ENCODE measurements at places on chromosomes 7 and 10.
A peak's percentile ranks its signal among the peaks of the same experiment; 100 is the strongest.

DNA sequence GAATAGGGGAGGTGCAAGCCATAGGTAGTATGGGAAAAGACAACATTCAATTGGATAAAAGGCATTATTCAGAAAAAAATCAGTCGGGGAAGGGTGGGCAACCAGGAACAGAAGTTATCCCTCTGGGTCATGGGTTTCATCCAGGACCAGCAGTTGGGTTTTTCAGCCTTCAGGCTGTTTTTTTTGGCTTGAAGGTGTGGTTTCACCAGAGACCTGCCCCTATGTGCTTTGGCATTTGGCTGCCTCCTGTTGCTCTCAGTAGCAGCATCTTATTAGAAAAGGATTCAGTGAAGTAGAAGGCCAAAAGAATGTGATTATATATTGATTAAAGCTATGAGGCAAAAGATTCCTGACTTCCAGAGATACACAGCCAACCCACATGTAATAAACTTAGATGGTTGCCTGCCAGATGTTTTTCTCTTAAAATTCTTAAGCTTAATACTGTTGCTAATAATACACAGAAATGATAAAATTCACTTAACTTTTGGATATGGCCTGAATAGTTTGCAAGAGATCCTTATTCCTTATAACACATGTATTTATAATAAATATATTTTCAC lies 251.7 kb upstream of the CSTF2T start:
- DNase-seq: no peak

DNA sequence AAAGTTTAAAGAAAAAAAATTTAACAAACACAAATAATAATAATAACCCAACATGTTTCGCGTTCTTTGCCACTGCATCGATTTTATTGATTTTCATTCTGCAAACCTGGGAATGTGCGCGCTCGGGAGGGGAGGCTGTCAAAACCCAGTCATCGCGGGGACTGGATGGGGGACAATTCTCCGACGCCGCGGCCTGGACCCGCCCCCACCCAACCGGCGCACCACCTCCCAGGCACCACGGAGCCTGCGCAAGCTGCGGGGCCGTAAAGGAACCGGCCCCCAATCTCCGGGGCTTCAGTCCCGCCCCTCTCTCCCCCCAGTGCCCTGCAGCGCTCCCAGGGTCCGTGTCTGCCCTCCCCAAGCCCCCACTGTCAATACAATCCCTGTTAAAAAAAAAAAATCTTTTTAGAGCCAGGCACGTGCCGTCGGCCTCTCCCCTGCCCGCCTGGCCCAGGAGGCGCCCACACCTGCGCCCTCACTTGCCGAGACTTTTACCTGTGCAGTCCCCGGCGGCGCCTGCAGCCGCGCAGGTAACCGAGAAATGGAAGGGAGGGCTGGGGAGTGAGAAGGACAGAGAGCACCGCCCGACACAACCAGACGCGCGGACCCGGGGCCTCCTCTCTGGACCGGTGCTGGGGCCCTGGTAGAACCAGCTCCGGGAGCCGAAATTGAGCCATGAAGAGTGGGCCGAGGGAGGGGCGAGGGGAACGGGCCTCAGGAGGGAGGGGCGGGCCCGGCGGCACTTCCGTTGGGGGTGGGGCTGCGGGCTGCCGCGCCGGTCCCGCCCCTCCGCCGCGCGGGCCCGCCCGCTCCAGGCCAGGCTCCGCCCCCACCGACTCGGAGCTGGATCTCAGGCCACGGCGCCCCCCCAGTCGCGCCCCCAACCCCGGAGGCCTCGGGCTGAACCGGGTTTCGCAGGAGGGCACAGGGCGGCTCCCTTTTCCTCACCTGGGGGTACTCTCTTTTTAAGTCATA lies 7.6 kb upstream of the ZNF503 start:
- DNase-seq: peak; percentile 62

GRCh38 chr7:100861616-100861985 lies 5.6 kb upstream of the TRIP6 start:
- DNase-seq: no peak

DNA sequence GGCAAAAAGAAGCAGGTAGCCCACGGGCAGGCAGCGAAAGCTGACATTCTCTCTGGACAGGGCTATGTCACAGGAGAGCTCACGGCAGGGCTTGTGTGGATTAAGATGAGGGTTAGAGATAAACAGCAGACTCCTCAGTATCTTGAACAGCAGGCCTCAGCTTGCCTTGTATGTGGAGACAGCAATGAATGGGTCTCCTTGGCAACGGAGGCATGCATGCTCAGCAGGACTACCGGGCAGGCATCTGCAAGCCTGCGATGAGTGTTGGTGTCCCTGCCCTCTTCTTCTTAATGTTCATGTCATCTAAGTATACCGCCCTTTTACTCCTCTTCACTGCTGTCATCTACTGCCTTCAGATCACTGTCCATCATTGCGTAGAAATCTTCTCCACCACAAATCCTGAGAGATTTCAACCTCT lies 81.9 kb upstream of the C1GALT1 start:
- DNase-seq: peak; percentile 8

DNA sequence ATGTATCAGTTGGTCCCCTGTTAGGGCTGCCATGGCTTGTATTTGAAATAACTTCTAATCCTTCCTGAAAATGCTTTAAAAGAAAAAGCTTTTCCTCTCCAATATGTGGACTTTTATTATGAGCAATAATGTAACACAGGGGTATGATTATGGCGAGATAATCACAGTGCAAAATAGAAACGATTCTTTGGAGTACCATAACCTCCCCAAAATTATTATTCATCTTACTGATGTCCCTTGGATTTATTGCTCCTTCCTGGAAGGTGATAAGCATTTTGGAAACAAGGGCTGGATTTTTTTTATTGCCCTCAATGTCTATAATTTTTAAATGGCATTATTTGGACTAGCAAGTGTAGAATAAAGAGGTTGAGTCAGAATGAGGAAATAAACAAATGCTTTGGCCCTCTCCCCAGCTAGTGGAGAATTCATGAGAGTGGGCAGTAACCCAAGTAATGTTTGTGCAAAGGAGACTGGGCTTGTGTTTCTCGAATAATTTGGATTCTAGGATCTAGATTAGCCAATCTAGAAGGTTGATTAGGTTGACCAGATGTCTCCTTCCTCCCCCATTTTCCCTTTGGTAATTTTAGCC lies 403.9 kb upstream of the CELF2 start:
- no peak for DNase-seq
